ENCODE measurements at places on chromosomes 12 and 14.

DNA sequence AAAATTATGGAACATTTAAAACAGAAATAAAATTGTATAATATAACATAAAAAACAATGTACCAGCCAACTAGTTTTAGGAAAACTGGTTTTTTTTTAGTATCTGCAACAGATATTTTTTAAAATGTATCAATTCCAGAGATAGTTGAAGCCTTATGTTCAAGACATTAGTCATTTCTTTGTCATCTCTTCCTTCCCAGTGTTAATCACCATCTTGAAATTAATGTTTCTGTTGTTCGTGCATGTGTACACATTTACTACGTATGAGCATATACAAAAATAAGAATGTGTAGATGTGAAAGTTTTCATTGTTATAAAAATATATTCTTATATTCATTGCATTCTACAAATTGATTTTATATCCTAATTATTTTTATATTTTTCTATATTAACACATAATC is 1062.1 kb downstream of the SLC6A15 start:
- DNase-seq = no peak

GRCh38 chr12:79267580-79267979 is 403.0 kb downstream of the SYT1 start:
- no peak for DNase-seq

DNA sequence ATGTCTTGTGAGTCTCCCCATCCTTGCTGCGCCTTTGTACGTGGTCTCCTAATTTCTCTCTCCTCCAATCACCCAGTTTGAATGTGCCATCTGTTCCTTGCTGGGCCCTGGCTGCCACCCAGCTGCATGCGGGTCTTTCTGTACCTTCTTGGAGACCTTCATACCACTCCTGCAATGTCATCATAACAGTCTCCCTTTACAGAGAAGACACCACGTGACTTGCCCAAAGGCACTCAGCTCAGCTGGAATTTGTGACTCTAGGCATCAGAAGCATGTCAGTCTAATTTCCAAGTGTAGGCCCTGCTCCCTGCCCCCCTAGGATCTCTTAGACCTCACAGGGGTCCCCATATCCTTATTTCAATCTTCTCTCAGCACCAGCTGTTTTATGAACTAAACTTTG is 284.2 kb downstream of the TTC8 start:
- no peak for DNase-seq

- DNase-seq = no peak
Observed at GRCh38 chr14:91173904-91174303, 60.0 kb downstream of the DGLUCY start.

DNA sequence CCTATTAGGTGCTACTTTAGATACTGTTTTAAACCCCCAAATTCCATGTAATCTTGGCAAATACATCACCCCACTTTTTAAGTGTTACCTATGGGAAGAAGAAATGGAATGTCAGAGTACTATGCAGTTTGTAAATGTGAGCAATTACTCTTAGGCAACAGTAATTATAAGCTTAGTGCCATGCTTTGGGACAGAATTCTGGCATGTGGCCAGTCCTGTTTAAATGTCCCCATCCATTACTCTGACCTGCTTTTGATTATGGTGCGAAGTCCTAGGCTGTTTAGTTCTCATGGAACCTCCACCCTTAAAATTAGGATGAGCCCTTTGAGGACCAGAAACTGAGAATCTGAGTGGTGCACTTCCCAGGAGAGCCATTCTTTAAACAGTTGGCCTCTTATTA is 321.4 kb upstream of the RGS6 start:
- no peak for DNase-seq

DNA sequence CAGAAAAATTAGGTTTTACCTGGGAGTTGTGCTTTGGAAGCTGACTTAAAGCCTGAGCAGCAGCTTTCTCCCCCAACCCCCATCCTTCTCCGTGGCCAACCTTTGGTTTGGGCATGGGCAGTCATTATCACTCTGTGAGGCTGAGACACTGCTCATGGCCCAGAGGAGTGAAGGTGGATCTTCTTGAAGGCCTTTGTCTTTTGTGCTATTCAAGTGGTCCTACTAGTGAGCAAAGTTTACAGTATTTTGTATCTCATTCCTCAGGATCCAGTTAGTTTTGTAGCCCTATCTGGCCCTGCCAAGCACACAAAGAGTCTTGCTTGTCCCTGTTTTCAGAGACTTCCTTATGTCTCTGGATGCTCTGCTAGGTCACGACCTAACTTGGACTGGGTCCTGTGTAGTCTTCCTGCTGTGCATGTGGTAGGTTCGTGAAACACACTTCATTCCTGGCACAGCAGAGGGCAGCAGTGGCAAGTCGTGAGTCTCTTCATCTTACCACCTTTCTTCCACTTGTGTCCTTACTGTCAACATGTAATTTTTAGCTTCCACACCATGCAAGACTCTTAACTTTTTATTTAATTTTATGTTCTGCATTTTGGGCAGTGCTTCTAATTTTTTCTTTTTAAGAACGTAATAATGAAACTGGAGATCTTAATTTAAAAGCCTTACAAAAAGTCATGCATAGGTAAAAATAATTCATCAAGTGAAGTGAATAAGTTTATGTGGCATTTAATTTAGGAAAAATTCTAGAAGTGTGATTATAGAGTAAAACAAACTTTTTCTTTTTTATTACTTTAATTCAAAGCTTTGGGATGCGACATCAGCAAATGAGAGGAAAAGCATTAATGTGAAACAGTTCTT is 53.7 kb downstream of the APAF1 start:
- DNase-seq = no peak

DNA sequence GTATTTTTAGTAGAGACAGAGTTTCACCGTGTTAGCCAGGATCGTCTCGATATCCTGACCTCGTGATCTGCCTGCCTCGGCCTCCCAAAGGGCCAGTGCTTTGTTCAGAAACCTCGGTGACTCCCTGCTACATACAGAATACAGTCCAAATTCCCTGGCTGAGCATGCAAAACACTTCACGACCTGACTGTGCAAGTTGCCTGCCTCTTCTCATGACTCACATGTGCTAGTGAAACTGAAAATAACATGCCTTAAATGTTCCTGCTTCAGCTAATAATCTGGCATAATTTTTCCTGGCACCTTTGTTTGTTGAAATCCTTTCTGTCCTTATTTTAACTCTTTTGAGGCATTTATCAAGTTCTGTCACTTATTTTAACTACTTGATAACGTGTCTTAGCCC is 8.2 kb downstream of the DMAC2L start:
- DNase-seq = no peak

DNA sequence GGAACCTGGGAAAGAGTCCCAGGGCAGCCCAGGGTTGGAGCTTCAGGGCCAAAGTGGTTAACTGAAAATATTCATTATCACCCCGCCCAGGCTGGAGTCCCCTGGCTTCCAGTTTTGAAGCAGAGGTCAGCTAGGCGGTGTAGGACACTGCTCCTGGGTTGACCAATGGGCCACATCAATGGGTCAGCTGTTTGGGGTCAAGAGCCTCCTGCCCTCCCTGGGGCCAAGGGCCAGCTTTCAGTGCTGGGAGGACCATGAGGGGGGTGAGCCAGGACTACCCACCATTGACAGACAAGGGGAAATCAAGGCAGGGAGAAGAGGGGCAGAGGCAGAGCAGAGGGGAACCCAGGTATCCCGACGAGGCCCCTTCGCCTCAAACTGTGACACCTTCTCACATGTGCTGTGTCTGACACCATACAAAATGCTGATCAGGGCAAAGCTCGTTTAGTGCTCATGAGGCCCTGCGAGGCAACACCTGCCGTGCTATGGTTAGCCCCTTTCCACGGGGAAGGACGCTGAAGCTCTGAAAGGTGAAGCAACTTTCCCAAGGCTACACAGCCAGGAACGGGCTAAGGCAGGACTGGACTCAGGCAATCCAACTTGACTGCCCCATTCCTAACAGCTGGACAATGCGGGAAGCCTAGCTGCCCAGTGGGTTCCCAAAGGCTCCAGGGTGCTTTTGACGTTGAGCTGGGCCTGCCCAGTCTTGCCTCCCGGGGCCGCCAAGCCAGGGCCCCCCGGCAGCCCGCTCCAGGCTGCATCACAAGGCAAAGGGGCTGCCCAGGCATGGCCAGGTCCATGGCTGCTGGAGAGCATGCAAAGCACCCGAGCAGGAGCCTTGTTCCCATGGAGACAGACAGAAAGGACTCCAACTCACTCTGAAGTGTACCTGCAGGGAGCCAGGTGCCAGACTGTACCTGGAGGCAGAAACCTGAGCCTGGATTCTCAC is 2.0 kb downstream of the SYNE3 start:
- no peak for DNase-seq

GRCh38 chr12:62832027-62832426 is 102.9 kb downstream of the PPM1H start:
- DNase-seq = no peak

GRCh38 chr14:79284621-79285020 is 926.7 kb downstream of the DIO2 start:
- DNase-seq = no peak

DNA sequence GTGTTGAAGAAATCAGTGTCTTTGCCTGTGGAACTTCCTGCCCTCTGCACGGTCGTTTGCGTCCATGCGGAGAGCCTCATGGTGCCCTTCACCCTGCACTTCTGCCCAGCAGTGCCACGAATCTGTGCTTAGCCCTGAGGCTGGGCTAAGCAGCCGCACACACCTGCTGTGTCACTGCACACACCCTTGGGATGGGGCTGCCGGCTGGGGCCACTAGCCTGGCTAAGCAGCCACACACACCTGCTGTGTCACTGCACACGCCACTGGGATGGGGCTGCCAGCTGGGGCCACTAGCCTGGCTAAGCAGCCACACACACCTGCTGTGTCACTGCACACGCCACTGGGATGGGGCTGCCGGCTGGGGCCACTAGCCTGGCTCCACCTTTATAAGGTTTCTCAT is 188.5 kb downstream of the KIF26A start:
- DNase-seq = peak; percentile 13

Measured in islet precursor cell (in vitro differentiated cells).